ENCODE measurements at places on chromosomes 1 and 21.

DNA sequence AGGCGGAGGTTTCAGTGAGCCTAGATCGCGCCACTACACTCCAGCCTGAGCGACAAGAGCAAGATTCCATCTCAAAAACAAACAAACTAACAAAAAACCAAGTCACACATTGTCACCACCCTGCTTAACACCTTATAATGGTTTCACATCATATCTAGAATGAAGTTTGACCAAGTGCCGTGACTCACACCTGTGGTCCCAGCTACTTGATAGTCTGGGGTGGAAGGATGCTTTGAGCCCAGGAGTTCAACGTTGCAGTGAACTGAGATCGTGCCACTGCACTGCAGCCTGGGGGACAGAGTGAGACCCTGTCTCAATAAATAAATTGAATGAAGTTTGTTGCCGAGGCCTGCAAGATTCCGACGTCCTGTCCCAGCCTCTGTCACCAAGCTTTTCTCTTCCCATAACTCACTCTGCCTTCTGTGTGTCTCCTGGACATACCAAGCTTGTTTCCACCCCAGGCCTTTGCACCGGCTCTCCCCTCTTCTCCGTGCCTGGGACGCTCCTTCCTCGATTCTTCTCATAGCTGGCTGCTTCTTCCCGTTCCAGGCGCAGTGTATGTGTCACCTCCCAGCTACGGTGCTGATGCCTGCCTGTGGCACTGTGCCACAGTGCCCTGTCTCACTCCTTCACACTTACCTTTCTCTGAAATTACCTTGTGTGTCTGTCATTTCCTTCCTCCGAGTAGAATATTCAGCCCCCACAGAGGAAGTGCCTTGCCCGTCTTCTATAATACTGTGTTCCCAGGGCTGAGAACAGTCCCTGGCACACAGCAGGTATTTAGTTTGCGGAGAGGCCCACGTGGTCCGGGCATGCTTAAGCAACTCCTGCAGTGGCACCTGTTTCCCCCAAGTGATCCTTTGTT, 3.8 kb upstream of the SELENON start:
- no peak for DNase-seq

DNA sequence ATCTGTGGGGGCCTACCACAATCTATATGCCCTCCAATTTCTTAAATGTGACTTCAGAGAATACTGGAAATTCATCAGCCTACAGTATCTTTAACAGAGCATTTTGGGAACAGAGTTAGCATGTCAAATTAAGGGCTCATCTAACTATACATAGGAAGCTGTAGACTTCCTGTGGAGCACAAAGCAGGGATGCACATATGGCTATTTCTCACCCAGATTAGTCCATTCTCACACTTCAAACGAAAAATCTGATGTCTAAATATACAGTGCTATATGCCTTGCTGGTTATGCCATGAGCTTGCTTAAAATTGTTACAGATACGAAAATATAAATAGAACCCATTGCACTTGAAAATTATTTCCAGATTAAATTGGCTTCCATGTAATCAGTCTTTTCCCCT, 1922.8 kb downstream of the MRPL39 start:
- no peak for DNase-seq

DNA sequence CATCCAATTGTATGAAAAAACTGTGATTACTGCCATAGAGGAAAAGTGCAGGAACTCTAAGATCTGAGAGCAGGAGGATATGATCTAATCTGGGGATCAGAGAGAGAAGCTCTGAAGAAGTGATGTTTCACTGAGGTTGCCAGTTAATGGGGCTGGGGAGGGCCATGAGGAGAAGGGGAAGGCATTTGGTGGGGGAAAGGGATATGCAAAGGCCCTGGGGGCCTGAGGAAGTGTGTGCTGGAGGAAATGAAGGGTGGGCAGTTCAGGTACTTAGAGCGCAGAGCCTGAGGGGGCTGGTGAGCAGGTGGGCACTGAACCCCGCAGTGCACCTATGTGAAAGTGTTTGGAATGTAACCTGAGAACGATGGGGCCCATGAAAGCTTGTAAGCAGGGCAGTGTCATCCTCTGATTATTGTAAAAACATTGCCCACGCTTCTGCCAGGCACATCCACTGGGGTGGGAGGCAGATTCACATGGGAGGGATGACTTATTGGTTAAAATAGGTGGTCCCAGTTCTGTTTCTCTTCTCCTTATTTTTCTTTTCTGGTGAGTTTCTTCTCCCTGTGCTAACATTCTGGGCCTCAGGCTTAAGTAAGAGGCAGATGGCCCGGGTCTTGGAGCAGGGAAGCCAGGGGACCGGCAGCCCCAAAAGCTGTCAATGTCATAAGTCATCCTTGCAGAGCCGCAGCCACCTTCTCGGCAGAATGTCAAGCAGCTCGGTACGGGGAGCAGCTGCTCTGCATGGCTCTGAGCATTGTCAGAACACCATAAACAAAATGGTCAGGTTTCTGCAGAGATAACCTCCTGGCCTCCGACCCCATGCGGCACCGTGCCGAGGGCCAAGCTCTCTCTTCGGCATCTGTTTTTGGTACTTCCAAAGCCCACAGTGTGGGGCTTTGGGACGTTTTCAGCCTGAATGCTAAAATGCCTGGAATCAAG, 492.0 kb upstream of the VAMP3 start:
- no peak for DNase-seq

GRCh38 chr1:161921990-161922389, 101.7 kb downstream of the OLFML2B start:
- DNase-seq = no peak

Measured in hematopoietic multipotent progenitor cell treated with erythropoietin and hydrocortisone succinate and interleukin-3 and kit ligand, for 6 days (in vitro differentiated cells).